ENCODE measurements at places on chromosomes 4 and X. TPM values are rescaled to one million over a fixed set of nuclear protein-coding genes. Genes with fewer than 3 reads are reported as not detected.

ATP8A1 gene
- 171 TPM for total RNA-seq

KDM5C gene
- total RNA-seq = 62.4 TPM

KIF4A gene
- total RNA-seq = 2.9 TPM

STARD8 gene
- total RNA-seq = 1.6 TPM

CACNA1F gene
- total RNA-seq = under 0.01 TPM

GYG2 gene
- total RNA-seq = 4.1 TPM

OTOP1 gene
- not detected for total RNA-seq

ERAS gene
- not detected for total RNA-seq

LANCL3 gene
- 1.2 TPM for total RNA-seq

PROM1 gene
- total RNA-seq = 87.6 TPM

HTR2C gene
- total RNA-seq = 11.0 TPM

SYP gene
- total RNA-seq = 151 TPM

DNA sequence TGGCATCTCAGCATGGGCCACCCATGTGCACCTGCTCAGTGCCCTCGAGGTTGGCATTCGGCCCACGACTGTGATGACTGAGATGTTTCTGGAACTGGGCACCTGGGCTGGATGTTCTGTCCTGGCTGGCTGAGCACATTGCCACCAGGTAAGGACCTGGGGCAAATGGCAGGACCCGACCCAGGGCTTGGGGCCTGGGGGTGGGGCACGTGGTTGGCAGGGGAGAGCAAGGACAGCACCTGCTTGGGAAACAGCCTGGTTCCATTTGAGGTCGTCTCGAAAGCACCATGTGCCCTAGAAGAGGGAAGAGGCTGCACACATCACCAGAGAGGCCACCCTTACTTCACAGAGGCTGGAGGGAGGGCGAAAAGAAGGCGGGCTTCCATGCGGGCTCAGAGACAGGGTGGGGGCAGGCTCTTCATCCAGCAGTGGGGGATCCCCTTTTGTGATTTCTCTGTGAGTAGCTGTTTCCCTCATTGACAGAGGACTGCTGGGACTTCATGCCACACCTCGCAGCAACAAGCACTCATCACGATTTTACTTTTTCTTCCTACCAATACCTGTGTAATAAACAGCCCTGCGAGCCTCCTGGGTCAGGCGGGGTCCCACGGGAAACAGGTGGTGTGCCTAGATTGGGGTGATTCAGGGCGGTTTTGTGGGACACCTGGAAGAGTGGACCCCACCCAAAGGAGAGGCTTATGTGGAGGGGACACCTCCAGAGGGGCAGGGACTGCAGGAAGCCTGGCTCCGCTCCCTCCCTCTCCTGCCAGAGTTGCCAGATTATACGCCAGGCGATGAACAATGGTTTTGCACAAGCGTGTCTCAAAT, 12.0 kb downstream of the TMEM187 start:
- no peak for DNase-seq

- DNase-seq = no peak
These were observed 165.3 kb upstream of the PPP1R2C start for GRCh38 chrX:42943051-42943974.

DNA sequence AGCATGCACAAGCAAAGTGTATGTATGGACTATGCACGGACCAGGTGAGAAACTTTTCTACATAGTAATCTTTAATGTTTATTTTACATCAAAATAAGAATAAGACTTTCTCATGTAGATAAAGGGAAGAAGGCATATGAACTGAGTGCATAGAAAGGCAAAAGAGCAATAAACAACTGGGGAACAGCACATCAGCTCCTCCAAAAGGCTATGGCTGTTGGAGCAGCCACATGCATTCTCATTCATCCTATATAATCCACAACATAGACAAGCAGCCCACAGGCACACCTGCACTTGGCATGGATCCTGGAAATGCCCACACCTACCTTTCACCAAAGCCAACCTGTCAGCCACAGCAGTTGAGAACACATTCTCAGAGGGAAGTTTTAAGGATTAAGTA, 586.9 kb upstream of the INTU start:
- no peak for DNase-seq

- DNase-seq = no peak
These were observed 318.9 kb upstream of the F9 start for GRCh38 chrX:139211568-139212182.

DNA sequence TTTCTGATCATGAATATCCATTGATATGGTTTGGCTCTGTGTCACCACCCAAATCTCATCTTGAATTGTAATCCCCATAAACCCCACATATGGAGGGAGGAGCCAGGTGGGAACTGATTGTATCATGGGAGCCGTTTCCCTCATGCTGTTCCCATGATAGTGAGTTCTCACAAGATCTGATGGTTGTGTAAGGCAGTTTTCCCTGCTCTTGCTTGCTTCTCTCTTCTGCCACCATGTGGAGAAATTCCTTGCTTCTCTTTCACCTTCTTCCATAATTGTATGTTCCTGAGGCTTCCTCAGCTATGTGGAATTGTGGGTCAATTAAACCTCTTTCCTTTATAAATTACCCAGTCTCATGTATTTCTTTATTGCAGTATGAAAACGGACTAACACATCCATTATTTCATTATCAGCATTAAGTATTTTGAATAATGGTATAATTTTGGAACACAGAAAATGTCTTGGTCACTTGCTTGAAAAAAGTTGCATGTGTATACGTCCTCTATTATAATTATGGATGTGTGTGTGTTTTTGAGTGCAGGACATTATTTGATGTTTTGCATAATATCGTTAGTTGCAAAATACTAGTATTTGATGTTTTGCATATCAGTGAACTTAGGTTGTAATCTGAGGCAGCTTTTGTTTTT, 334.6 kb downstream of the PCDH10 start:
- DNase-seq = no peak

DNA sequence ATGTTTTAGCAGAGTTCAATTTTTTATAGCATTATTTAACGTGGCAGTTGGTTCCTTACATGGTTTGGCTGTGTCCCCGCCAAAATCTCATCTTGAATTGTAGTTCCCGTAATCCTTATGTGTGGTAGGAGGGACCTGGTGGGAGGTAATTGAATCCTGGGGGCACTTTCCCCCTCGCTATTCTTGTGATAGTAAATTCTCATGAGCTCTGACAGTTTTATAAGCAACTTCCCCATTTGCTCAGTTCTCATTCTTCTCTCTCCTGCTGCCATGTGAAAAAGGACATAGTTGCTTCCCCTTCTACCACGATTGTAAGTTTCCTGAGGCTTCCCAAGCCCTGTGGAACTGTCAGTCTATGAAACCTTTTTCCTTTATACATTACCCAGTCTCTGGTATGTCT, 329.5 kb downstream of the GRIA2 start:
- no peak for DNase-seq

GRCh38 chr4:110654254-110654635, 31.4 kb upstream of the PITX2 start:
- DNase-seq = no peak

- DNase-seq = no peak
These were observed 1.5 kb downstream of the PLS3 start for GRCh38 chrX:115562480-115562847.

GRCh38 chr4:7194251-7195140, 2.2 kb downstream of the SORCS2 start:
- DNase-seq = peak; percentile 59

- DNase-seq = no peak
These were observed 112.3 kb upstream of the LIMCH1 start for GRCh38 chr4:41425650-41426049.

DNA sequence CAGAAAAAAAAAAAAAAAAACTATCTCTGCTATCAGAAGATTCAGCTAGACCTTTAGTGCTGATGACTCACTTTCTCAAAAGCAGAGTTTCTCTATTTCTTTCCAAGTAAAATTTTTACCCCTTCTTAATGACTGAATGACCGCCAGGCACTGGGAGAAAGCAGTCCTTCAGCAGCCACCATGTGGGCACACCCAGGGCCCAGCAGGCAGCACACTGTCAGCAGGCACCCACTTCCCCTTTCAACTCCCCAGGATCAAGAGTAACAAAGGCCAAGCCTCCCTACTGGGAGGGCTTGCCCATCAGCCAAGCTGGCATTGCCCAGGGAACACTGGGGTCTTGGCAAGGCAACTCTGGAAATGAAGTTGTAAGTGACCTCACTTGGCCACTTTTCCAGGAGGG, 201.9 kb upstream of the MAMLD1 start:
- no peak for DNase-seq

GRCh38 chr4:94169803-94170372, 37.8 kb upstream of the SMARCAD1 start:
- no peak for DNase-seq

DNA sequence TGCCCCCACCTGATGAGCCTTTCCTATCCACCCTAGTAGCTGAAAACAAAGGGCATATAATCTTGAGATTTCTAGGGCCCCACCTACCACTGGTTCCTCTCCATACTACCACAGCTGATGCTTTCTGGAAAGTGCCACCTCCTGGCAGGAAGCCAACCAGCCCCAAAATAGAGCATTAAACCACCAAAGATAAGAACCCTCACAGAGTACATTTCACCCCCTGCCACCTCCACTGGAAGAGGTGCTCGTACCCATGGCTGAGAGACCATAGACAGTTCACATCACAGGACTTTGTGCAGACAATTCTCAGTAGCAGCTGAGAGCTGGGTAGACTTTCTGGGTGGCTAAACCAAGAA, 94.1 kb downstream of the IRS4 start:
- no peak for DNase-seq
